CD8-positive, alpha-beta T cell (primary cell): ENCODE measurements at places on chromosomes 4 and X.

DNA sequence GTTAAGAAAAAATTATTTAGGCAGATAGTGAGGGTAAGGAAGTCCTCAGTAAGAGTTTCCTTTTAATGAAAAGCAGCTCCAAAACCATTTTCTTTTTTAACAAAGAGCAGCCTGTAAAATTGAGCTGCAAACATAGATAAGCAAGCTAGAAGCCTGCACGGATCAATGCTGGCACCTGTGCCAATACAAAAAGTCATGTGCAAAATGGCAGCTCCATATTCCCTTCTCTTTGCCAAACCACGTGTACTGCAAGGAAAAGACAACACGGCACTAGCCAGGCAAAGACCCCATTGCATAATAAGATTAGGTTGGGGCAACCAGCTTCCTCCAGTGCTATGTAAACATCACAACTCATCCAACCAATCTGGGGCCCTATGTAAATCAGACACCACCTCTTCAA lies 268.4 kb upstream of the INTU start:
- no peak for DNase-seq

DNA sequence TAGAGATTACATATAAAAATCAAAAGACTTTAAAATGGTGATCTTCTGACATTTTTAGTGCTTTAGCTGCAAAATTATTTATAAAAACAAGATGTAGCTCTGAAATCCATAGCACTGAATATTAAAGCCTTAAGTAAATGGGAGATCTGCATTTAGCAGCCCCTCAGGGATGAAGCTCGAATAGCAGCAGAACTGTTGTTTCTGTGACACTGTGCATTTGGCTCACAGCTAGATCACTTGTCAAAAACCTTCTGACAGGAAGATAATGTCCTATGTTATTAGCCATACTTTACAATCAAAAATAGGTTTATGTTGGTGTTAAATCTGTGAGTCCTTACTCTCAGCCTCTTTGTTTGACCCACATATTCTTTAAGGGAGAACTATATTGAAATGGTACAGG lies 14.1 kb upstream of the PYURF start:
- no peak for DNase-seq

DNA sequence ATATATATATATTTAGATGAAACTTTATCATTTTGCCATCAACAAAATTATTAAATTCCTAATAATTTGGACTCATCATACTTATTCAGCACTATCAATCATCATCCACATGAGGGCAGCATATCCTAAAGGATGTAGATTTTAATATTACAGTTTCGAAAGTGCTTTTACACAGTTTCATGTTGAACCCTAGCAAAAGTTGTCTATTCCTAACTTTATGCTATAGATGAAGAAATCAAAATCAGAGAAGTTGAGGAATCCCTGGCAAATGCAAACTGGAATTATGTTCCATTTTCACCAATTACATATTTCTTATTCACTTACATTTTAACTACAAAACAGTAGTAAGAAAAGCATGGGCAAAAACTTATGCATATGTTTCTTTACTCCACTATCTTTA lies 36.6 kb upstream of the UGT2A1 start:
- DNase-seq, result no peak

- no peak for DNase-seq
Observed at GRCh38 chrX:1564750-1565683, 26.4 kb upstream of the AKAP17A start.
